Hippocampal formation (tissue), 2 donors: ENCODE measurements at places on chromosomes 6 and 20.
A peak's percentile ranks its signal among the peaks of the same experiment; 100 is the strongest.

DNA sequence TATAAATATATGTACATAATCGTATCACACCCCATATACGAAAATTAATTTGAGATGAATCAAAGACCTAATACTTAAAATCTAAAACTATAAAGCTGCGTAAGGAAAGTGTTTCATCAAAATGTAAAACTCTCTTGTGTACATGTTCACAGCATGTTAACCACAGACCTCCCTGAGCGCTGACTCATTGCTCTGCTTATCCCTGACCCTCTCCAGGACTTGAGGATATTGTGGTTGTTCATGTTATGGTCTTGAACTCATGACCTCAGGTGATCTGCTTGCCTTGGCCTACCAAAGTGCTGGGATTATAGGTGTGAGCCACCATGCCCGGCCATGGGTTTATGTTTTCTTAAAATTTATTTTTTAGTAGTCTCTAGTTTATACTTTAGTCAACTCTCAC is 14.2 kb downstream of the FAM83B start:
- DNase-seq = no peak

GRCh38 chr6:3081960-3082359 is 13.7 kb downstream of the RIPK1 start:
- no peak for DNase-seq

DNA sequence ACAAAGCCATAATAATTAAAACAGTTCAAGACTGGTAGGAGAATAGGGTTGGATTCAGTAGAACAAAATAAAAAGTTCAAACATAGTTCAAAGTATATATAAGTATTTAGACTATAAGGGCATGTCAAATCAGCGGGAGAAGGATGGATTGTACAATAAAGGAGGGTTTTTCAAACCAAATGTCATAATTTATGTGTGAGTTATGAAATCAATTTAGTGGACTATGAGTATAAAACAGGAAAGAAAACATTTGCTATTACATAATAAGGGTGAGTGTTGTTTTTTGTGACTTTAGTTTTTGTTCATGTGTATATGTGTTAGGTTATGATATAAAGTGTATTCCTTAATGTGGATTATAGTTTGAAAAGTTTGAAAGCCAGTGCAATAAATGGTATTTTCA is 10.6 kb downstream of the ORC3 start:
- no peak for DNase-seq

DNA sequence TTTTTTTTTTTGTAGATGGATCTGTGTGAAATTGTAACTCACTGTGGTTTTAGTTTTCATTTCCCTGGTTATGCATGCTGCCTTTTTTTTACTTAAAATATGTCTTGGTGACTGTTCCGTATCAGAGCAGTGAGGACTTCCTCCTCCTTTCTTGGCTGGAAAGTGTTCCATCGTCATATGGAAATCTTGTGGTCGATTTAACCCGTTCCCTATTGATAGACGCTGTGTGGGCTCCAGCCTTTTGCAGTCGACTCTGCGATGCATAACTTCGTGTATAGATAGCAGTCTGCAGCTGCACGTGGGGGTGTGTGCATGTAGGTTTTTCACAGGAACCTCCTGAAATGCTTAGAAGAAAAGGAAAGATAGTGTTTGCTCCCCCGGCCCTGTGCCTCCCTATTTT is 28.1 kb upstream of the PNPLA1 start:
- no peak for DNase-seq

GRCh38 chr6:27149150-27149549 is 98.4 kb upstream of the PRSS16 start:
- no peak for DNase-seq

DNA sequence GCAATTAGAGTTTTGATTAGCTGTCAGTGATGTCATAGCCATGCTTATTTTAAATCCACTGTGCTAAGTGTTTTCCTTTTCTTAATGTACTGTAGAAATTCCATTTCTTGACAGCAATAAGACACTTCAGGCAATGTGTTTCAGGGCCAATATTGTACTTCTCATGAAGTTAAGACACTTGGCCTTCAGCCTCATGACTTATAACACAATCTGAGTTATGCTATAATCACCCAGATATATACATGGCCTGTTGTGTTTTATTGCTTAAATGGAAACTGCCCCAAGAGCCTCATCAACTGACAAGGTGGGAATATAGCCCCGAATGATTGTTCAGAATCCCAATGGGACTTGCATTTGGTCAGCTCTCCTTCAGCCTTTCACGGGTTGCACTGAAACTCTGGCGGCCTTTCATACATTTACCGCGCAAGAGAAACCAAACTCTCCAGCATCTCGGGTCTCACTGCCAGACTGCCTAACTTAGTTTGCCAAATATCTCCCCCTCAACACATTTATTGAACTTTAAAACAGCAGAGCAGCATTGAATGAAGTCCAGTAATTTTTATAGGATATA is 44.2 kb upstream of the TBX18 start:
- DNase-seq = no peak

DNA sequence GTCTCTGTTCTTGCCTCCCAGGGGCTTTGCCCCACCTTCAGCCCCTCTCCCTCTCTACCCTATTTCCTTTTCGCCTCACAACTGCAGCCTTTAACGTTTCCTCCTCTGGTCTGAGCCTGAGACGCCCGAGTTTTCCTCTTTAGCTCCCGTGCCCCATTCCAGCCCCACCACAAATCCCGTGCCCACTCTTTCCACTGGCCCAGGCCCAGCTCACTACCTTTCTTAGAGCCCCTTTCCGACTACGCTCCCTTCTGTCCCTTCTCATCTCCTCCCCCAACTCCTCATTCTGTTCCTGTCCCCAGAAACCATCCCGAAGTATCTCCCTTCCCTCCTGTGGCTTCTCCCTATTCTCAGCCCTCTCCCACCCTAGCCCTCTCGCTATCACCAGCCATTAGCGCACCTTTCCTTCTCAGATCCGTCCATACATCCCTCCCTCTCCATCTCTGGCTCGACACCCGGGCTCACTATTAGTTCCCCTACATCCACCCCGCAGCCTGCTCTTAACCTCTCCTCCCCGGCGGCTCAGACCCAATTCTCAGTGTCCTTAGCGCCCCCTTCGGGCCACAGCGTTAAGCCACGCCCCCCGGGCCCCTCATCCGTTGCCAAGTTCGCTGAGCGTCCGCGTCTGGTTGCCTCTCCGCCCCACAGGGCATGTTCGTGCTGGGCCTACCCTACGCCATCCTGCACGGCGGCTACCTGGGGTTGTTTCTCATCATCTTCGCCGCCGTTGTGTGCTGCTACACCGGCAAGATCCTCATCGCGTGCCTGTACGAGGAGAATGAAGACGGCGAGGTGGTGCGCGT is 2.7 kb downstream of the SLC32A1 start:
- no peak for DNase-seq

DNA sequence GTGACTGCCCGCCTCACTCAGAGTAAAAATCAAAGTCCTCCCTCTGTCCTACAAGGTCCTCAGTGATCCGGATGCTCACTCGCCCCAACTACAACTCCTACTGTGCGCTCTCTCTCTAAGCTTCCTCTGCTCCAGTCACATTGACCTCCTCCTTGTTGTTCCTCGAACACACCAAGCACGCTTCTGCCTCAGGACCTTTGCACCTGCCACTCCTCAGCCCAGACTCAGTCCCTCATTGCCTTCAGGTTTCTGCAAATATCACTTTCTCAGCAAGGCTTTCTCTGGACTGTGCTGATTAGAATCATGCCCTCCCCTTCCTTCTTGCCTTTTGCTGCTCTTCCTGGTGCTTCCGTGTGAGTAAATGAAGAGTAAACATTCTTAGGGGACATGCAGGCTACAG is 41.6 kb downstream of the SULF2 start:
- DNase-seq = no peak

DNA sequence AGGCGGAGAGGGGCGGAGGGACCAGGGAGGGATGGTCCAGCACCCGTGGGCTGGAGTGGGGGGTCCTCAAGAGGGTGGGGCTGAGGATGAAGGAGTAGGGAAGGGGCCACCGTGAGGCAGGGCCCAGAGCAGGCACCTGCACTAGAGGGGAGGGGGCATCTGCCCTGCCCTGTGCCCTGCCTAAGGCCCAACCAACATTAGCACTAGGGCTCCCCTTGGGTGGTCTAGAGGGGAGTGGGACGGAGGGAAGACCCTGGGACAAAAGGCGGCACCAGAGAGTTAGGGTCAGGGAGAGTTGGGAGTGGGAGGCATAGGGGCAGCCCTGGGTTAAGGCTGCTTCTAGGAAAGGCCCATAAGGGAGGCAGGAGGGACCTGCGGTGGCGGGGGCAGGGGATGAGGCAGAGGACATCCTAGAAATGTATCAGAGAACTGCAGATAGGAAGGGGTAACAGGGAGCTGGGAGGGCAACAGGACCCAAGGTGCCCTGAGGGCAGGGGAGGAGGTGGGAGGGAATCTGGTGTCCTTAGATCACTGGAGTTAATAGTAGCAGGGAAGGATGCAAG is 24.5 kb downstream of the HLA-F start:
- no peak for DNase-seq

DNA sequence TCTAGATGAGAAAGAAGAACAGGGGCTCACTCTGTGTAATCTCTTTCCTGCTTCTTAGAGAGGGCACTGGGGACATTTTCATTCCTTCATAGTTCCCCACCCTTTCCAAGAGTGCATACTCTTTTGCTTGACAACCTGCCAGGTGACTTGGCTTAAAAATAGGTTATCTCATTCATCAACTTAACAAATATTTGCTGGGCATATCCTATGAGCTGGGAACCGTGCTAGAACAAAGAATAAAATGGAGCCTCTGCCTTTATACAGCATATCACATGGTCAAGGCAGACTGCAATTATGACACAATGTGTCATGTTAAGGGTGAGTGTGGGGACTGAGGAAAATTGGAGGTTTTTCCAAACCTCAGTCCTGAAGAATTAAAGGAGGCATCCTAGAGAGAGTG is 209.8 kb upstream of the FOXA2 start:
- DNase-seq = no peak

- no peak for DNase-seq
Observed at GRCh38 chr6:154450498-154450897, 60.0 kb downstream of the CNKSR3 start.

GRCh38 chr20:46261456-46262253 is 46.6 kb downstream of the CDH22 start:
- DNase-seq = no peak

- no peak for DNase-seq
Observed at GRCh38 chr6:1113916-1114540, 197.9 kb upstream of the FOXQ1 start.

DNA sequence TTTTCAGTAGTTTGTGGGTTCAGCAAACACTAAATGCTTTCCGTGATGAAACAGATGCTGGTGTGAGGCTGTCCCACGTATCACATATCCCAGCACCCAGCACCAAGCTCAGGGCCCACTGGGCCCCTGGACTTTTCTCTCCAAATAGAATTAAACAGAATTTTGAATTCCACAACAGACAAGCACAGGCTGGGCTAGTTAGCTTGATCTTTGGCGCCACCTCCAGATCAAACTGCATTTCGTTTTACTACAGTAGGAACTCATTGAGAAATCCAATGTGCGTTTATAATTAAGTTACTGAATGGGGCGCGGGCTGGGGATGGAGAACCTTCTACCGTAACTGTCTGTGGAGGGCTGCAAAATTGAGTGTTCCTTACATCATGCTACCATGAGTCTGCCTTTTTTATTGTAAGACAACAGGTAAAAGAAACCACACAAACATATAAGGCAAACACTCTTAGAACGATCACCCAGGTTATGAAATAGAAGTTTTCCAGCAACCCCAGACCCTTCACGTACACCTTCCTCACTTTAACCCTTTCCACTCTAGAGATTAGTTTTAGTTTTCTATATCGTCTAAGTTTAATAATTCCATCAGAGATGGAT is 107.8 kb downstream of the ZFP64 start:
- DNase-seq = peak; percentile 31

DNA sequence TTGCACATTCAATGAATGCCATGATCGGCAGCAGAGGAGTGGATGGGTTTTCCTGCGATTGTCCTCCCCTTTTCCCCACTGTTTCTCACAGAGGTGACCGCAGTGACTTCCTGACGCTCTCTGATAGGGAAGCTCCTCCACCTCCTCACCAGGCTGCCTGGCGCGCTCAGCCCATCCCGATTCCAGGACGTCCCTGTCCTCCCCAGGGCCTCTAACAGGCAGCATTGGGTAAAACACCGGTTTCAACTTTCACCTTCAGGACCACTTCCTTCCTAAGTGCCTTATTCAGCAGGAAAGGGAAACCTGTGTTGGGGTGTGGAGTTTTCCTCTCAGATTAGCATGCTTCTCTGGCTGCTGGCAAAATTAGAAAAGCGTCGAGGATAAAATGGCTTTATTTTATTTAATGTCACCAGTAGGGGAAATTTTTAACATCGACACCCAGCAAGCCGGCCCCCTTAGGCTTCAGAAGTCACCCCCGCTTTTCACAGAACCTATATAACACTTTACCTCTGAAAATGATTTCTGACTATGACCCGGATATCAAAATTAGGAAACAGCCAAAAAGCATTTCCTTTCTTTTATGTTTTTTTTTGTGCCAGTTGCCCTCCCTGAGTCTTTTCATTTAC is 570.4 kb upstream of the GJE1 start:
- DNase-seq = no peak

- DNase-seq = no peak
Observed at GRCh38 chr20:51528263-51529027, 14.1 kb downstream of the NFATC2 start.

DNA sequence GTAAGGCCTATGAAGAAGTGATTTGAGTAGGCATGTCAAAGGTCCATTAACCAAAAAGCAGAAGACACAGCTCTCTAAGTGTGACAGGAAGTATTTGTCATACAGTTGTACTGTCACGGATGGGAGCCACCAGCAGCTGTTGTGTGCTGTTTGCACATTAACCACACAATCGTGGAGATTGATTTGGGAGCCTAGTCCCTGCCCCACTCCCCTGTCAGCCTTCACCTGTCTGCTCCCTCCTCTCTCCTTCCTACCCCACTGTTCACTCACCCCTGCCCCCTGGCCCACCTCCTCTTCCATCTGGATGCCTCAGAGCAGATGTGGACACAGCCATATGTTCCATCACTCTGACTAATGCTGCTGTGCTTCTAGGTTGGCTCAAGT is 124.7 kb upstream of the SPACA1 start:
- DNase-seq = no peak

DNA sequence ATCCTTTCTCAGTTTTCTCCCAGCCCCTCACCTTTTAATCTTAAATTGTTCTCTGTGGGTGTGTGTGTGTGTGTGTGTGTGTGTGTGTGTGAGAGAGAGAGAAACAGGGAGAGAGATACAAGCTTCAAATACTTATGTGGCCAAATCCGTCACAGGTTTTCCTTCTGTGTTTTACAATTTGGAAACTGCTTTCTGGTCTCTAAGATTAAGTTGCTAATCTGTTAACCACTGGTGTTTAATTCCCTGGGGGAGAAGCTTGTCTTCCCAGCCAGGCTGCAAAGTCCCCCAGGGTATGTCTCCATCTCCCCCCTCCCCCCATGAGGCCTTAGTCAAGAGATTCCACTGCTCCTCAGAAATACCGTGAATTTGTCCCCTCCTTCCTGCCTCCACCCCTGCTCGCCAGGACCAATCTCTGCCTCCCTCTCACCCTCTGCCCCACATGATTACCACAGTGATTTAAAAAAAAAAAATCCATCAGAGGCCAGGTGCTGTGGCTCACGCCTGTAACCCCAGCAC is 49.0 kb downstream of the RIPOR3 start:
- no peak for DNase-seq

- DNase-seq = no peak
Observed at GRCh38 chr6:88086792-88087191, 39.2 kb downstream of the SPACA1 start.
